ENCODE measurements at places on chromosomes 13 and 19.

- DNase-seq, result no peak
Measured at GRCh38 chr13:76635232-76636230, 250.7 kb downstream of the KCTD12 start.

DNA sequence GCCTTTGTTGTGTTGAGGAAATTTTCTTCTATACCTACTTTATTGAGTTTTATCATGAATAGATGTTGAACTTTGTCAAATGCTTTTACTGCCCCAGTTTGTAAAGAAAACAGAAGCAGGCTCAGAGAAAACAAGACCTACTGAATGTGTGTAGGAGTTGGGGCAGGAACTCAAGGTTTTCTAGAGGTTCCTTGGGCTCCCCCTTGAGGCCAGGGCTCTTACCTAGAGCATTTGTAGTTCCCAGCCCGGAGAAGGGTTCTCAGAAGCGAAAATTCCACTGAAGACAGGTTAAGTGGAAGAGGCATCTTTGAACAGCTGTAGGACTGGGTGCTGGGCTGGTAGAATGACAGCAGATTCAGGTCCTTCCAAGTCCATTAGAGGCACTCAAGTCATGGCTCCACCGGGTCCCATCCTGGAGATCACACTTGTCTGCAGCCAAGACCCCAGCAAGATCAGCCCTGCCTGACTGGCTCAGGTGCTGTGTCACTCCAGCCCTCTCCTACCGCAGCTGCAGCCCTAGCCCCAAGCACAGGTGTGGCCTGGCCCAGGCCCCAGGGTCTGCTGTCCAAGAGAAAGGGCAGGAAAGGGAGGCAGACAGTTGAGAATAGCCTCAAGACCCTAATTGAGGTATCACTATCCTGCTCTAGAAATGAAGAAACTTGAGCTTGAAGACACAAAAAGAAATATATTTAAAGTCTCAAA lies 425.5 kb downstream of the PCDH20 start:
- DNase-seq, result no peak

DNA sequence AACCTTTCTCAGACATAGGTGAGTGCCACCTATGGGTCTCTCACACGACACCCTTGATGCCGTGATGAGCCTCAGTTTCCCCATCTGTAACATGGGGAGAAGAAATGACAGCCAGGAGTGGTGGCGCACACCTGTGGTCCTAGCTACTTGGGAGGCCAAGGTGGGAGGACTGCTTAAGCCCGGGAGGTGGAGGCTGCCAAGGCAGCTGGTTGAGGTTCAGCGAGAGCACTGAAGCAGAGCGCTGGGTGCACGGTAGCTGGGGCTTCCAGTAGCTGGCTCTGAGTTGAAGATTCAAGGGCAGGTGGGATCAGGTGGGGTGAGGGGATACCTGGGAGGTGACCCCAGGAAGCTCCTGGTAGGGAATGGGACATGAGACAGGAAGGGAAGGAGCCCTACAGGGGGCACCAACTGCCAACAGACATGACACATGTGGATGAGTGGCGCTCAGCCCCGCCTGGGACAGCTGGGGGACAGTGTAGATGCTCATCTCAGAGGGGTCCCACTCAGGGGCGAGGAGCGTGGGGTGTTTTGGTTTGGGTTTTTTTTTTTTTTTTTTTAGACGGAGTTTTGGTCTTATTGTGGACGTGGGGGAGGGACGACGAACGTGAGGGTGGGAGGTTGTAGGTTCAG lies 6.5 kb upstream of the SSBP4 start:
- no peak for DNase-seq

DNA sequence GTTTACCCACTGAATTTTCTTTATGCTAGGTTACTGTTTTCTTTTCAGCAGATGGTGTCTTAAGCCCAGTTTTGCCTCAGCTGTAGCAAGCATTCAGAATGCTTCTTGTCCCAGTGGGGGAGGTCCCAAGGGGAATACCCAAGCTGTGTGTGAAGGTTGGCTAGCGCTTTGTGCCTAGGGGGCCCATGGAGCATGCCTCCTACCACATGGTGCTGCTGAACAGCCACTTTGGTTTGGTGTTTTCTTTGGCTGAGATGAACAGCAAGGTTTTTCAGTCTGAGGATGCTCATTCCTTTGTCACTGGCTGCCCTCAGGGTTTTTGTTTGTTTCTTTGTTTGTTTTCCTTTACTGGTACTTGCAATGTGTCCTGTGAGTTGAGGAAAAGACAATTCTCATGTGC lies 99.0 kb downstream of the PCDH20 start:
- DNase-seq, result no peak

GRCh38 chr13:113950451-113951245 lies 23.2 kb downstream of the C13orf46 start:
- no peak for DNase-seq

GRCh38 chr19:751501-752341 lies 809 bp downstream of the MISP start:
- no peak for DNase-seq

GRCh38 chr19:1813192-1814182 lies 1.4 kb upstream of the ATP8B3 start:
- no peak for DNase-seq
